ENCODE measurements at places on chromosomes 13 and 19. TPM values are rescaled to one million over a fixed set of nuclear protein-coding genes. Genes with fewer than 3 reads are reported as not detected.

GRCh38 chr13:93640452-93640851 is 413.8 kb downstream of the GPC6 start:
- no peak for DNase-seq

DNA sequence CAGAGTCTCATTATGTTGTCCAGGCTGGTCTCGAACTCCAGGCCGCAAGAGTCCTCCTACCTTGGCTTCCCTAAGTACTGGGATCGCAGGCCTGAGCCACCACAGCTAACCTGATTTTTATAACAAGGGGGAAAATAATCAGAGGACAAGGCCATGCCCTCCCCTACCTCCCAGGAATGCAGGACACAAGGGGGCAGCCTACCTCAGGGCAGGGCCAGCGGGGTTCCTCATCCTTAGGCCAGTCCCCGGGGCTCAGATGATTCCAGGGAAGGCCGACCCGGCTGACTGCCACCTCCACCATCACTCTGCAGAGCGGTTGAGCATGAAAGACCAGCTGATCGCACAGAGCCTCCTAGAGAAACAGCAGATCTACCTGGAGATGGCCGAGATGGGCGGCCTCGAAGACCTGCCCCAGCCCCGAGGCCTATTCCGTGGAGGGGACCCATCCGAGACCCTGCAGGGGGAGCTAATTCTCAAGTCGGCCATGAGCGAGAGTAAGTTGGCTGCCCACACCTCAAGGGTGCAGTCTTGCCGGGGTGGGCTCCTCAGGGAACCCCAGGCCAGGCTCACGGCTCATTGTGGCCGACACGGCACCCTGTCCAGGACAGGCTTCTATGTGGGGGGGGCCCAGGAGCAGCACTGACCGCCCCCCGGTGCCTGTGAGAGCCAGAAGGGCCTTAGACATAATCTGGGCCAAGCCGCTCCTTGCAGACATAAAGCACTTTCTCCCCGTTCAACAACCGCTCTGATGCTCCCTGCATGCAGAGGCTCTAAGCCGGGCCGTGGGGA is 26.8 kb downstream of the PEX11G start:
- DNase-seq: no peak

DNA sequence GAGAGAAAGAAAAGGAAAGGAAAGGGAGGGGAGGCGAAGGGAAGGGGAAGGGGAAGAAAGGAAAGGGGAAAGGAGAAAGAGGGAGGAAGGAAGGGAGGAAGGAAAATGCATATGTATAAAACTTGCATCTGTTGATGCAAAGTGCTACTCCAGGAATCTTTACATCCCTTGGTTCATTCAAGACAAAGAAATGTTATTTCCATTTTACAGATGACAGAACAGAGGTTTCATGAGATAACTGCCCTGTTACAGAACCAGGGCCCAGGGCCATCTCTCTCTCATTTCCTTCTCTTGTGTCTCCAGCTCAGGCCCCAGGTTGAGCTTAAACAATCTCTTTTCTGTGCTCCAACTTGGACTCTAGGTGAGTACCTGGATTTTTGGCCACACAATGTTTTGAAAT is 1.8 kb upstream of the SLC25A30 start:
- no peak for DNase-seq

CGB5 gene
- not detected for total RNA-seq

- peak; percentile 96 for DNase-seq
Measured at GRCh38 chr19:49150106-49150943, 4.9 kb downstream of the HRC start.

GRCh38 chr13:74732736-74733385 is 598.7 kb upstream of the KLF12 start:
- no peak for DNase-seq

CD177 gene
- total RNA-seq: 0.34 TPM

RAB3A gene
- total RNA-seq: 0.91 TPM

DNA sequence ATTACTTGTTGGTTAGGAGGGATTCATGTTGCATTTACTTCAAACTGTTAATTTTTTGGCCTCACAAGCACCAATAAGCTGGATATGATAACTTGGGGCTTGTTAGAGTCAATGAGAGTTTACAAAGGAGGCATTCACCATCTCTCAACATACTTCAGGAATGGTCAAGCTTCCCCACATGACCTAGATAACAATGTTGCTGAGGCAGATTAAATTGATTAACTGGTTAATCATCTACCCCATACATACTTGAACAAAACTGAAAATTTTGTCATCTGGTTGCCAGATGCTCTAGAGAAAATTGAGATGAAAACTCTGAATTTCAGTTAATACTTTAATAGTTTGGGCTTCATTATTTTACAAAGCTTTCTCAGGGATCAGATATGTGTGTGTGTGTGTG is 43.0 kb upstream of the UBL3 start:
- no peak for DNase-seq
